ENCODE measurements at places on chromosomes 3 and 15. TPM values are rescaled to one million over a fixed set of nuclear protein-coding genes. Genes with fewer than 3 reads are reported as not detected.

The NRROS gene
- 13.0 TPM for total RNA-seq

The RYR3 gene
- not detected for total RNA-seq

The TXNRD3 gene
- total RNA-seq = 1.5 TPM

The STRA6 gene
- 0.38 TPM for total RNA-seq

The SPATA12 gene
- total RNA-seq = not detected

The STRIT1 gene
- not detected for total RNA-seq

The IL20RB gene
- 4.6 TPM for total RNA-seq

The C3orf49 gene
- total RNA-seq = not detected

The SNTN gene
- total RNA-seq = not detected

The GADL1 gene
- not detected for total RNA-seq

The RASL12 gene
- not detected for total RNA-seq

The MFAP1 gene
- total RNA-seq = 34.3 TPM

The SLC24A5 gene
- total RNA-seq = not detected

The ABCF3 gene
- 61.9 TPM for total RNA-seq

The DNAH12 gene
- total RNA-seq = not detected

The SAXO2 gene
- total RNA-seq = 5.7 TPM

The CLDN16 gene
- total RNA-seq = not detected

The CNTN3 gene
- total RNA-seq = not detected

The ARPP21 gene
- not detected for total RNA-seq

The ULK3 gene
- total RNA-seq = 38.3 TPM

The CPEB1 gene
- 13.7 TPM for total RNA-seq

The PLCL2 gene
- total RNA-seq = 0.18 TPM

The AQP9 gene
- 0.09 TPM for total RNA-seq

The PRKCD gene
- 15.7 TPM for total RNA-seq

The SPRED1 gene
- total RNA-seq = 15.1 TPM

The CLRN1 gene
- not detected for total RNA-seq

The PARP15 gene
- total RNA-seq = 0.38 TPM

The RAD18 gene
- total RNA-seq = 55.9 TPM

The PIERCE2 gene
- 3.1 TPM for total RNA-seq

The GOLGA8S gene
- total RNA-seq = not detected

The VIPR1 gene
- 0.34 TPM for total RNA-seq

The TRPM7 gene
- total RNA-seq = 34.0 TPM

The SRGAP3 gene
- 0.35 TPM for total RNA-seq
